WERI-Rb-1 (cell line): ENCODE measurements at places on chromosomes 5 and 9.

GRCh38 chr5:109350537-109351270 is 59.1 kb downstream of the PJA2 start:
- DNase-seq, result no peak

DNA sequence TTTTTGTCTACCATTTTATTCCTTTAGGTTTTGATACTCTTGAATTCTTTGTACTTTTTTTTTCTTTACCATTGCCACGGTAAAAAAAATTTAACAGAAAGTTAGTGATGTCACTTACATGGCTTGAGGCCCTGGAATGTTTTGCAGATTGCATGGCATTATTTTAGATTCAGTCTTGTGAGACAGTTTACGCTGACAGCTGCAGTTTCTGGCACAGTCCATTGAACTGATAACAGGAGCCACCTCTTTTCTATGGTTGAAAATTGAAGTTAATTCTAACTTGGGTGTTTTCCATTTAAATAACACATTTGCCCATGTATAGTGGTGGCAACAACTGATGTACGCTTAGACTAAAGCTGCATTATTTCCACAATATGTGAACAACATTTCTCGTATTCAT is 1028.5 kb downstream of the CDH18 start:
- DNase-seq, result no peak

GRCh38 chr9:97188545-97188944 is 118.9 kb upstream of the CCDC180 start:
- DNase-seq, result no peak

- DNase-seq, result no peak
Observed at GRCh38 chr5:178277866-178278265, 45.3 kb upstream of the PHYKPL start.

GRCh38 chr5:87752362-87752761 is 339.6 kb upstream of the CCNH start:
- DNase-seq, result no peak

DNA sequence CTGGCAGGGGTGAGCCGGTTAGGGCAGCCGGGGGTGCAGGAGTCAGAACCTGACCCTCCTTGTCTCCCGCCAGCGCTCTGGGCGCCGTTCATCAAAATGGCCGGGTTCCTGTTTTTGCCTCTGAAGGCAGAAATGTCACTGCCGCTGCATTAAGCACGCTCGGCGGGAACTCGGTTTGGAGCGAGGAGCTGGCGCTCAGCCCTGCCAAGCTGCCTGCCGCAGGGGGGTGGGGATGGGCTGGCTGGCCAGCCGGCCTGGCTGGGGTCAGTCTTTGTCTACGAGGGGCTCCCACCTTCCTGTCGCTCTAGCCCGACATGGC is 63.7 kb downstream of the CXXC5 start:
- no peak for DNase-seq

GRCh38 chr5:154577416-154577815 is 99.4 kb upstream of the HAND1 start:
- DNase-seq, result no peak

DNA sequence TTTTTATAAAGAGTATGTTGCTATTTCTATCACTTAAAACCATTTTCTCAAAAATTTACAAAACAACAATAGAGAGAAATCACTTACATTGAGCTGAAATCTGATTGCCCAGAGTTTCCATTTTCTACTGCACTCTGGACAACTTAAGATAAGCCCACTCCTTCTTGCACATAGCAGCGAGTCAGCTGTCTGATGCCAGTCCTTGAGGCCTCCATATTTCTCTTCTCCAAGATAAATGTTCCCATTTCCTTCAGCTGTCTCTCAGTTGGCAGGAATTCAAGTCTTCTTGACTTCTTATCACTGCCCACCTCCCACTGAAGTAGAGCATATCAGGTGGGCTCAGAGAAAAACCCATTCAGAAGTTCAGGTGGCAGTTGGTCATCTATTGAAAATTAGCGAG is 78.5 kb upstream of the PIP5K1B start:
- DNase-seq, result no peak

DNA sequence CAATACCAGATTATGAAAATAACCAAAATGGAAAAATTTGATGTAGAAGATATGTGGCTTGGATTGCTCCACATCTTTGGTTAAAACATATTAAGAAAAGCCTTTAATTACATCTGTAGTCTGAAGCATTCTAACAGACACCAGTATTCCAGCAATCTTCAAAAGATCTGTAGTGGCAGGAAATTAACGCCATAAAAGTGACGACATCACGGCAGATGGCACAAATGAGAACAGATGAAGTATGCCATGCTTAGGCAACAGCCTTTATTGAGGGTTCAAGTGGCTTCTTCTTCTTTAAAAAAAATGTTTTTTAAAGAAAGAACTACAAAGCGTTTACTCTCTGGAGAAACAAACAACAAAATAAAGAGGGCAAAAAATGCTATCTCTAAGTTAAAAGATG is 164.2 kb downstream of the MEF2C start:
- DNase-seq, result no peak
